ENCODE measurements at places on chromosomes 2 and 18.
A peak's percentile ranks its signal among the peaks of the same experiment; 100 is the strongest.

- DNase-seq = no peak
Observed at GRCh38 chr18:59834267-59834666, 65.5 kb upstream of the PMAIP1 start.

DNA sequence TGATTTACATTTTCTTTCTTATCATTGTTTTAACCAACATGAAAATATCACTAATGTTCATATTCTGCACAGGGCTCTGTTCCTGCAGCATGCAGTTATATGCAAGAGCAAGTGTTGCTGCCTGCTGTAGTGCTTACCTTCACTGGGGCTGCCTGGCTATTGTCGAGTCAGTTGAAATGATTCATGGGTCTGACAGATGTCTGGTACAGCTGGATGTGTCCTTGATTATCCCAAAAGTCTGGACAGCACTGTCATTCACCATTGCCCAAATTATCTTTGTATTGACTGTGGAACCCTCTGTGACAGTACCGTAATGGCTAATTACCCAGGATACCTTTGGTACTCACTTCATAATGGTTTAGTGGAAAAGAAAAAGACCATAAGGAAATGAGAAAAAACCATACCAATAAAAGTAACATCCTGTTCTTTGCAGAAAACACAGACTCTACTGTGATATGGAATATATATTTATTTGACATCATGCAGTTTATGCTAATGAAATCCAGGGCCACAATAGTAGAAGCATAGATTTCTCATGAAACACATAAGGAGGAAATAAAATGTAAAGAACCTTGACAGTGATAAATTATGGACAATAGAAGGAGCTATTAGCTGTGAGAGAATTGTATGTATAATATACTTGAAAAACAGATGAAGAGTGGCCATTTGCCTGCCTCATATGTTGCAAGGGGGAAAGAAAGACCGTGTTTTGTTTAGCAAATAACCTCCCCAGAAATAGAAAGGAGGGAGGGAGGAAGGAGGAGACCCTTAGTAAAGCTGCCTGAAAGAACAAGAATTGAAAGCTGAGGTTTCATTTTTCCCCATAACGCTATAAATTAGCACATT is 249.8 kb upstream of the ATP5MC3 start:
- no peak for DNase-seq

GRCh38 chr2:72561621-72562318 is 264.1 kb downstream of the EXOC6B start:
- DNase-seq = peak; percentile 78

DNA sequence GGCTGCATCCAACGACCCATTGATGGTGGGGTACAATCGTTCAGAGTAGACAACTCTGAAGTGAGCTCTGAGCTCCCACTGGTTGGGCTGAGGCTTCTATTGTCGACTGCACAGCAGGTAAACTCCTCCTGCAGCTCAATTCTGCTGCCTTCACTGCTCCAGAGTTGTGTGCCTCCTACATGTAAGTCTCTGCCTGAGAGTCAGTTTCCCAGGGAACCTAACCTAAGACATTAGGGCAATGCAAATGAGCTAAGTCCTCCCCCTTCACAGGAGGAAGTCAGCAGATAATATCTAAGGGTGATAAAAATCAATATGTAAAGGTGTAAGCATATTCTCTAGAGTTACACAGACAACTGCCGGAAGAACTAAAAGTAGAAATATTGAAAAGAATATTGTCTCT is 22.5 kb upstream of the ACYP2 start:
- DNase-seq = no peak

GRCh38 chr2:182649316-182649715 is 66.7 kb upstream of the DNAJC10 start:
- peak; percentile 49 for DNase-seq

GRCh38 chr2:241924069-241924908 is 54.8 kb downstream of the RTP5 start:
- no peak for DNase-seq

DNA sequence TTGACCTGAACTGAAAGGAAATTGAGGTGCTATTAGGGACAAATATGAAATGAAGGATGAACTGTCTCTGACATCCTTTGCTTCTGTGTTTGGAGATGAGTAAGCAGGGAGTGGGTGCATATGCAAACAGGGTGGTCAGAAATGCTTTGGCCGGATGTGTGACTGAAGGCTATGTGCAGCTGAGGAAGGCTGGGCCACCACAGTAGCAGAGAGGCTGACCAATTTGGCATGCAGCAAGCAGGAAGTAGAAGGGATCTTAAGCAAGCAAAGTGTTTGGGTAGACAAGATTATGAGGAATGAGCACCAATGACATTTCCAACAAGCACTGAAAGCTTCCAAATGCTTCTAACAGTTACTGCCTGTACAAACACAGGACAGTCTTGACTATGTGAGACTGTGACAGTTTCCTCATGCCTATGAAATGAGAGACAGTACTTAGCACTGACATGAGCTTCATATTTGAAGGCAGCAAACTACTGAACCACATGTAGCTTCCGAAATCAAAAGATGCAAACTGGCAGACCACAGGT is 3.3 kb upstream of the ACTR3 start:
- DNase-seq = no peak

All from endothelial cell of umbilical vein (primary cell).